ENCODE measurements at places on chromosomes 13 and 19.

DNA sequence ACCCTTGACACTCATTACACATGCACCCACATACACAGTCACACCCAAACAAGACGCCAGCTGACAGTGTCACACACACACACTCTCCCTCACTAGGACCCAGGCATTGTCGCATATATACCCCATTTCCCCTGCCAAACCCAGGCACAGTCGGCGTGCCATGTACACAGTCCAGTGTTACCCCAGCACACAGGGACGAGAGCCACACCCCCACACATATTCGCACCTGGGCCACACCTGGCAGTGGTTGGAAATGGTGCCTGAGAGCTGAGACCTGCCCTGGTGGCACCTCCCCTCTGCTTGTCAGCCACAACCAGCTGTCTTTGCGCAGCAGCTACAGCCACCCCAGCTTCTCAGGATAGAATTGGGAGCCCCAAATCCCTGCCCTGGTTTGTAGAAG, 9.0 kb downstream of the NFIX start:
- DNase-seq: no peak

DNA sequence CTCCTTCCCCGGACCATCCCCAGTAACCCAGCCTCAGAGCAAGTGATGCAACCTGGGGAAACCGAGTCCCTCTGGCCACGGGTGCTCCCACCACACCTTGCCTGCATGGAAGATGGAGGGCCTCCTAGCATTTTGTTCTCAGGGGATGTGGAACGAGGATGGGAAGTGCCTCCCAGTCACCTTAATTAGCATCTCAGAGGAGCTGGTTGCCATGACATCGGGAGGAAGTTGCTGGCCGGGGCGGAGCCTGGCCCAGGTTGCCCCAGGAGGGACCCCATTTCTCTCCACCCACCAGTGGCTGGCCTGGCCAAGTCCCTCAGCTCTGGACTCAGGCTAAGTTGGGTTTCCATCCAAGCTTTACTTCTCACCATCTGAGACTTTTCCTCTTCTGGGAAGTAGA, 24.1 kb upstream of the PTPRS start:
- no peak for DNase-seq

- DNase-seq: no peak
These were observed 53.0 kb downstream of the GGACT start for GRCh38 chr13:100535426-100536135.

GRCh38 chr19:33216198-33216830, 9.3 kb downstream of the SLC7A10 start:
- no peak for DNase-seq

DNA sequence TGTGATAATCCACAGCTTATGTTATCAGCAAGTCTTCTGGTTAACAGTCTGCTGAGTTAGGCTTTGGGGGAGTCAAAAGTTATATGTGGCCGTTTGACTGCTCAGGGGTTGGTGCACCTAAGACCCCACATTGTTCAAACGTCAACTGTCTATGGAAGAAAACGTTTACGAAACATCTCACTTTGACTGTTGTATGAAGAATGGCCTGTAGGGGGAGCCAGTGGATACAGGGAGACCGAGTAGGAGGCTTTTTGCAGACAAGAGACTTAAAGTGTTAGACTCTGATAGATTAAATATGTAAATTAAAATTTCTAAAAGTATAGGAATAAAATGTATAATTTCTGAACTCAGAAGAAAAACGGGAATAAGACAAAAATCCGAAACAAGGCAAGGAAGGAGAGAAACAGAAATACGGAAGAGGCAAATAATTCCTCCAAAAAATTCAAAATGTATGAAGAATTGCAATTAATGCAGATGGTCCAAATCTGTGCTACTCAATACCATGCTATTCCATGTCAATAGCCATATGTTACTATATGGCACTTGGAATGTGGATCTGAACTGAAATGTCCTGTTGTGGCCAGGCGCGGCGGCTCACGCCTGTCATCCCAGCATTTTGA, 37.8 kb downstream of the TNFSF14 start:
- DNase-seq: peak; percentile 53

DNA sequence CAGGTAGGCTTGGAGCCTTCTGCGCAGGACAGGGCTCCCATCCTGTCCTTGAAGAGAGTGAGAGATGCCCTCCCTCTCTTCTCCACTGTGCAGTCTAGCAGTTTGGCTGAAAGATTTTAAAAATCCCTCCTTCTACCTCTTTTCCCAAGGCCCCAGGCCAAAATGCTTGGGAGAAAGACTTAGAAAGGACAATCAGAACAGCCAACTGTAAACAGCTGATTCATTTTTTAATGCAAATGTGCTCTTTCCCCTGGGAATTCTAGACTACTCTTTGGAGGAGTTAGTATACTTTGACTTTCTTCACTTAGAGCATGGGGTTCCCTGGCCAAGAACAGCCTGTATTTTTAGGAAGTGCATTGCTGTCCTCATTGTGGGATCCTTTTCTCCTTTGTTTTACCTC, 398.9 kb downstream of the GPC6 start:
- no peak for DNase-seq

DNA sequence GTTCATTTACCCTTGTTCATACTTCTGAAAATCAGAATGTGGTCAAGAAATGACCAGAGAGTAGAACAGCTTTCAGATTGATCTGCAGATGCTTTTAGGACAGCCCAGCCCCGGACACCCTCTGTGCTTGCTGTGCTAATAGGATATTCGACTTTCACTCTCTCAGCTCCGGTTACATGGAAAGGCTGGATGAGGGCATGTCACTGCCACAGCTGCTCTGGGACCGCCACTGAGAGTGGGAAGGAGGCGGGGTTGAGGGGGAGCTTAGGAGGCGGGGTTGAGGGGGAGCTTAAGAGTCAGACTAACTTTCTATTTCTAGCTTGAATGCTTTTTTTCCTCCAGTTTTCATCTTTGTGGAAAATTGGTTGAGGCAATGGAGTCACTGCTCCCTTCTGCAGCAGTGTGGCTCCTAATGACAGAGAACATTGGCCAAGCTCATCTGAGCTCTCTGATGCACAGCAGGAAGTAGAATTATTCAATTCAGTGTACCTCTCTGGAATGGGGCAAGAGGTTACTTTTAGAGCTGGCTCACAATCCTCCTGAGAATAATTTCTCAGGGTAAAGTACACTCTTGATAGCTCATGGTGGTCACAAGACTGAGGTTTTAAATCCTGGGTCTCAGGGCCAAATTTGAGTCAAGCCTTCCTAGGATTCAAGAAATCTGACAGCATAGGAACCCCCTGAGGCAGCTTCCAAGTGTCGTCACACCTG, 74.6 kb upstream of the NPAS1 start:
- peak; percentile 83 for DNase-seq

- DNase-seq: no peak
These were observed 123.7 kb upstream of the FBXL3 start for GRCh38 chr13:77150651-77151050.

DNA sequence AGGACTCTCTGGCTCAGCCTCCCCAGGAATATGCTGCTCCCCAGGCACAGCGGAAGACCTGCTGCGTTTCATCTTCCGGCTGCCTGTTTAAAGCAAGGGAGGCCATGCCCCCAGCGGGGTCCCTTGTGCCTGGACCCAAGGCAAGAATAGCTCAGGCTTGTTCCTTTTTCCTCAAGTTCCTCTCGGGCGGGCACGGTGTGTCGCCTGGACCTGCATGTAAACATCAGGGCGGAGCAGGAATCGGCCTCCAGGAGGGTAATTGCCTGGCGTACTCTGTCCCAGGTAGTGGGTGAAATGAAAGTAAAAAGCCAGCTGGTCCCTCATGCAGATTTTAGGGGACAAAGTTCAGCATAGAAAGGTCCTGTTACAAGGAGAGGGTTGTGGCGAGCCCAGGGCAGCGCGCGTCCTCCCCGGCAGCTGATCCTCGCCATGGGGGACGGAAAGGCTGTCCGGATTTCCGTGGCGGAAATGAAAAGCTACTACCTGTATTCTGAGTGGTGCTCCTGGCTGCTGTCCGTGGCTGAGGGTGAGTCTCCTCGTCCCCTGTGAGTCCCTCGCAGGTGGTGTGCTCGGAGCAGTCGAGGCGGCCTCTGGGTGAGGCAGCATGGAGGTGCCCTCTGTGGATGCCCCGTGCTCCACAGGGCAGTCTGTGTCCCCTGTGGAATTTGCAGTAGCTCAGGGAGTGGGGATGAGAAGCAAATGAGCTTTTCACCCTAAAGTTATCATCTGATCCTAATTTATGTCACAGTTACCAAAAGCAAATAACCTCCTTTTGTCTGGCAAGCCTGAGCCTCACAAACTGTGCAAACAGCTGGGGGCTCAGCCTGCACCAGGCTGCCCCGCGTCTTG, 16.2 kb downstream of the MCF2L start:
- no peak for DNase-seq

DNA sequence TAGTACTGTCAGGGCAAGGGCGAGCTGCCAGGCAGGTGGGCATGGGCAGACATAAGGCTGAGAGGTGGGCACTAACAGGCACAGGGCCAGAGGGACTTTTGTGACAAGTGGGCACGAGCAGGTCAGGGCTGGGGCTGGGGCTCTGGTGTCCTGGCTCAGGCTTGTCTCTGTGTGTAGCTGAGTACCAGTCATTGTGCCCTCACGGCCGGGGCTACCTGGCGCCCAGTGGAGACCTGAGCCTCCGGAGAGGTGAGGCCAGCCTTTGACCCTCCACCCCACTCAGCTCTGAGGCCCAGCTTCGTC, 21.6 kb downstream of the LTBP4 start:
- DNase-seq: no peak

- DNase-seq: no peak
These were observed 10.5 kb downstream of the ZNF780A start for GRCh38 chr19:40080289-40080688.

DNA sequence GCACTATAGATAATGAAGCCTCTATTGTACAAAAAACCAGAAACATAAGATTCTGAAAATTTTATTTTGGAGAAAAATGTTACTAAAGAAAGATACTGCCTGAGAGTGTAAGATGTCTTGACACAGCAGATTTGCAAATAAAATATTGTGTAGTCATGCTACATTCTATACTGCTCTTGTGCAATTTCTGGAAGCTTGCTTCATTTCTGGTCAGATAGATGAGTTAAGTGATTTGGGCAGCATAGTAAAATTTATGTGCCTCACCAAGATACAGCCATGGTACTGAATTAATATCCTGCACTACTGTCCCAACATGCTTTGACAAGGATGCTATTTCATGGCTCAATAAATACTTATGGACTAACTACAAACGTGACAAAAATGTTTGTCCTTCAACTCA, 55.1 kb upstream of the STARD13 start:
- no peak for DNase-seq

DNA sequence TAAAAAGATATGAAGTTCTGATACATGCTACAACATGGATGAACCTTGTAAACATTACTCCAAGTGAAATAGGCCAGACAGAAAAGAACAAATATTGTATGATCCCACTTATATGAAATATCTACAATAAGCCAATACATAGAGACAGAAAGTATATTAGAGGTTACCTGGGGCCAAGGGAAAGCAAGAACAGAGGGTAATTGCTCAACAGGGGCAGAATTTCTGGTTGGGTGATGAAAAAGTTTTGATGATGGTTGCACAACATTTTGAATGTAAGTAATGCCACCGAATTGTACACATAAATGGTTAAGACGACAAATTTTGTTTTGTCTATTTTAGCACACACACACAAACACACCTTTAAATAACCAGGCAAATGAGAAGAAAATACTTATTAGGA, 268.4 kb downstream of the FOXO1 start:
- DNase-seq: no peak

- no peak for DNase-seq
These were observed 28.1 kb downstream of the BRD4 start for GRCh38 chr19:15304140-15304705.

- no peak for DNase-seq
These were observed at the start of gene TNNT1 for GRCh38 chr19:55149078-55150003. TNNT1 (minus strand) TSS chr19:55149206; CDS start chr19:55147157, 2,049 bp downstream.

DNA sequence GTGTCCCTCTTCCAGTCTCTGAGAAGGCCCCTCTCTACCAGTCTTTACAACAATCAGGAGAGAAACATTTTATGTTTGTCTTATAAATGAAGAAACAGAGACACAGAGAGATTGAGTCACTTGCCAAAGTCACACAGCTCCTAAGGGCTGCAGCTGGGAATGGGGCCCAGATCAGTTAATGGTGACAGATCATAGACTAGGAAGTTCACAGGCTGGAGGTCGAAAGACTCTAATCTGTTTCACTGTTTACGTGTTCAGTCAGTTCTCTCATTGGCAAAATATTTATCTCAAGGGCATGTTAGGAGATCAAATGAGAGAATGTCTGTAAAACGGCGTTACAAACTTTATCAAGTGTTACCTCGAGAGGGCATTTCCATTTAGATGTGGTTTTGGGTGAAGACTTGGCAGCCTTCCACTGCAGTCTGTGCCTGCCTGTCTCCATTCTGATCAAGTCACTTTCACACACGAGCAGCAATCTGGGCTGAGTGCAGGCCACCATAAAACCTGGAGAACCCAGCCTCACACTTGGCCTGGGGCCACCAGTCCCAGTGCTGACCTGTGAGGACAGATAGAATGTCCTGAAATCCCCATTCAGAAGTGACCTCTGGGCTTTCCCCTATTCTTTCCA, 65.1 kb downstream of the SIAH3 start:
- DNase-seq: peak; percentile 58

DNA sequence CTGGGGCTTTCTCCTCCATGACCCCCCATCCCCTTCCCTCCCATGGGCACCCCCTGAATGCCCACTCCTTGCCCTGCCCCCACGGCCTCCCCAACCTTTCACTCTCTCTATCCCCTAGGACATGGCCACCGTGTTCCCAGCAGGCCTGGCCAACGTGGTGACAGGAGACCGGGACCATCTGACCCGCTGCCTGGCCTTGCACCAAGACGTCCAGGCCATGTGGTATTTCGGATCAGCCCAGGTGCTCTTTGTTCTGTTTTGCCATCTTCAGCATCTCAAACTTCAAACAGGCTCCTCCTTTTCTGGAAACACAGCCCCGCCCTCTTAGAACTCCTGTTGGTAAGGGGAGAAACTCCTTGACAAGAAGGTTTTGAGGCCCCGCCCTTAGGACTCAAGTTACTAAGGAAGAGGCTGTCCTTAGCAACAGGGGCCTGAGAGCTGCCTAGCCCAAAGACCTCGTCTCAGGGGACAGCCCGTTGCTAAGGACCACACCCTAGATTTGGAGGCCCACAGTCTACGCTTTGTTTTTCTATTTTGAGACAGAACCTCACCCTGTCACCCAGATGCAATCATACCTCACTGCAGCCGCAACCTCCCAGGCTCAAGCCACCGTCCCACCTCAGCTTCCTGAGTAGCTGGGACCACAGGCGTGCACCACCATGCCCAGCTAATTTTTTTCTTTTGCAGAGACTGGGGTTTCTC, 5.1 kb upstream of the FLT3LG start:
- DNase-seq: peak; percentile 18

- peak; percentile 81 for DNase-seq
These were observed 3.0 kb downstream of the IRF2BP1 start for GRCh38 chr19:45882652-45883585.

GRCh38 chr19:43751466-43752220, 3.1 kb downstream of the SMG9 start:
- no peak for DNase-seq

DNA sequence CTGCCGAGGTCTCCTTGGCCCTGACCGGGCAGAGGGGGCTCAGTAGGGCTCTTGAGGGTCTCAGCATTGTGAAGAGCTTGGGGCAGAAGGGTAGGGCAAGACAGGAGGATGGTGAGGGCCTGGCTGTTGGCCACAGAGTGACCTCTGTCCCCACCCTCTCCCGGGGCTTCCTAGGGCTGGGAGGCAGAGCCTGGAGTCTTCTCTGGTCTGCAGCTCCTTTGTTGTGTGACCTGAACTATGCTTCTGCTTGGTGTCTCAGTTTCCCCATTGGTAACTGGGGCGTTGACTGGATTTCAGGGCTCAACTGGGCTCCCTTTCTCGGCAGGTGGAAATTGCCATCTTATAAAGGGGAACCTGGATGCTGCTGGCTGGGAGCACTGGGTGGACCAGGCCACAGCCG, 30.1 kb upstream of the PEPD start:
- DNase-seq: no peak

GRCh38 chr13:100128373-100128772, 39.5 kb downstream of the PCCA start:
- no peak for DNase-seq
